ENCODE measurements at places on chromosomes 12 and 14.

GRCh38 chr12:30882706-30883105, 43.8 kb upstream of the TSPAN11 start:
- DNase-seq, result no peak

DNA sequence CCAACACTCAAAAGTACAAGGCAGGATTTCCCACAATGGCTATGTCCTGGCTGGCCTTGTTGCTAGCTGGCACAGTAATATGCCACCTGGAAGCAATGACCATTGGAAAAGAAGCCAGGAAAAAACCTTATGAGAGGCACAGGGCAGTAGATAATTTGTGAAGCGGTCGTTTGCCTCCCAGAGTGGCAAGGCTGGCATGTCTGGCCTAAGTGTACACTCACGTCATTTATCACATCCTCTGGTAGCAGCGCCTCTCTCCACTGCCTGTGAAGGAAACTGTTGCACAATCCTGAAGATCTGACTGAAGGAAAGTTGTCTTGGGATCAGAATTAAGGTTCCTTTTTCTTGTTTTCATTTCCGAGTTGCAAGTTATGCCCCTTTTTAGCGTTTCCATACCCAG, 408.5 kb downstream of the ZFP36L1 start:
- DNase-seq, result no peak

DNA sequence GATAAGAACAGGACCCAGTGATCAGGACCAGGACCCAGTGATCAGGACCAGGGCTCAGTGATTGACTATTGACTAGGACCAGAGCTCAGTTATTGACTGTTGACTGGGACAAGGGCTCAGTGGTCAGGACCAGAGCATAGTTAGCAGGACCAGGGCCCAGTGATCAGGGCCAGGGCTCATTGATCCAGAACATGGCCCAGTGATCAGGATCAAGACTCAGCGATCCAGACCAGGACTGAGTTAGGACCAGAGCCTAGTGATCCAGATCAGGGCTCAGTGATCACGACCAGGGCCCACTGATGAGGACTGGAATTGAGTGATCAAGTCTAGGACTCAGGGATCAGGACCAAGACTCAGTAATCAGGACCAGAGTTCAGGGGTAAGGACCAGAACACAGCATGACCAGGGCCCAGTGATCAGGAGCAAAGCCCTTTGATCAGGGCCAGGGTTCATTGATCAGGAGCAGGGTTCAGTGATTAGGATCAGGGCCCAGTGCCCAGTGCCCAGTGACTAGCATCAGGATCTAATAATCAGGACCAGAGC, 176.0 kb downstream of the TMEM121 start:
- no peak for DNase-seq

- no peak for DNase-seq
These were observed 171.0 kb upstream of the HIF1A start for GRCh38 chr14:61524211-61524806.

GRCh38 chr14:86310148-86310547, 780.2 kb downstream of the FLRT2 start:
- DNase-seq, result no peak

GRCh38 chr14:38410442-38410841, 154.5 kb upstream of the CLEC14A start:
- DNase-seq, result no peak

- DNase-seq, result no peak
These were observed 876.8 kb downstream of the RPS29 start for GRCh38 chr14:48709277-48709785.

DNA sequence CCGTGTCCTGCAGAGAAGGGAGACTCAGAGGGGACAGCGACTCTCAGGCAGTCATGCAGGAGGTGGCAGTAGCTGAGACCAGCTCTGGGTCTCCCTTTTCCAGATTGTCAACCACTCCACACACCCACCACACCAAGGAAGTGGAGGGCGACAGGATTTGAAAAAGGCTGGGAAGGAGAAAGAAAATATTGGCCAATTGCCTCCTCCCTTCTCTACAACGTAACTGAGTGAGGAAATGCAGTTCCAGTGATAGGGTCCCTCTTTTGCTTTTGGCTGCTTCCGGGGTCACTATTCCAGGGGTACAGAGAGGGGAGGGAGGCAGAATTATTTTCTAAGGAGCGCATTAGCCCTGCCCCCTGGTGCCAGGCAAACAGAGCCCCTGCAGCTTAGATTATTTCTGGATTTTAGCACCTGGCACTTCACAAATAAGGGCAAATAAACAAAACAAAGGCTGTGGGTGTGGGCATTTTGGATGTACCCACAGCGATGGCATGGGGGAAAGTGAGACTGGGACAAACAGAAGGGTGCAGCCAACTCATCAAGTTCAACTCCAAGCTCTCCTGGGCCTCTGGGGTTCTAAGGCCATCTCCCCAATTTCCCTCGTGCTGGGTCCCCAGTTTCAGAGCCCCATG, 20.4 kb downstream of the ASB2 start:
- no peak for DNase-seq

GRCh38 chr14:72856530-72857266, 37.2 kb downstream of the DPF3 start:
- no peak for DNase-seq

- no peak for DNase-seq
These were observed 43.7 kb upstream of the HECTD1 start for GRCh38 chr14:31251028-31251958.

GRCh38 chr12:115464111-115464581, 780.2 kb upstream of the TBX3 start:
- DNase-seq, result no peak

- no peak for DNase-seq
These were observed 259.4 kb downstream of the PRKD1 start for GRCh38 chr14:29668201-29668600.

DNA sequence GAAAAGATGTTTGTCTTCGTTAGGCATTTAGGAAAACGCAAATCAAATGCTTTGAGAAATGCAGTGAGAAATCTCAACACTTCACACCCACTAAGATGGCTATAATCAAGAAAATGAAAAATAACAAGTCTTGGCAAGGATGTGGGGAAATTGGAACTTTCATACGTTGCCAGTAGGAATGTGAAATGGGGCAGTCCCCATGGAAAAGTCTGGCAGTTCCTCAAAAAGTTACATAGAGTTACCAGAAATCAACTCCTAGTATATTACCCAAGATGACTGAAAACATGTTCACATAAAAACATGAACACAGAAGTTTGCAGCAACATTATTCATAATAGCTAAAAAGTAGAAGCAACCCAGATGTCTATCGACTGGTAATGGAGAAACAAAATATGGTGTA, 41.5 kb upstream of the LRTM2 start:
- no peak for DNase-seq

- DNase-seq, result no peak
These were observed 31.2 kb downstream of the BCL11B start for GRCh38 chr14:99240627-99241324.

DNA sequence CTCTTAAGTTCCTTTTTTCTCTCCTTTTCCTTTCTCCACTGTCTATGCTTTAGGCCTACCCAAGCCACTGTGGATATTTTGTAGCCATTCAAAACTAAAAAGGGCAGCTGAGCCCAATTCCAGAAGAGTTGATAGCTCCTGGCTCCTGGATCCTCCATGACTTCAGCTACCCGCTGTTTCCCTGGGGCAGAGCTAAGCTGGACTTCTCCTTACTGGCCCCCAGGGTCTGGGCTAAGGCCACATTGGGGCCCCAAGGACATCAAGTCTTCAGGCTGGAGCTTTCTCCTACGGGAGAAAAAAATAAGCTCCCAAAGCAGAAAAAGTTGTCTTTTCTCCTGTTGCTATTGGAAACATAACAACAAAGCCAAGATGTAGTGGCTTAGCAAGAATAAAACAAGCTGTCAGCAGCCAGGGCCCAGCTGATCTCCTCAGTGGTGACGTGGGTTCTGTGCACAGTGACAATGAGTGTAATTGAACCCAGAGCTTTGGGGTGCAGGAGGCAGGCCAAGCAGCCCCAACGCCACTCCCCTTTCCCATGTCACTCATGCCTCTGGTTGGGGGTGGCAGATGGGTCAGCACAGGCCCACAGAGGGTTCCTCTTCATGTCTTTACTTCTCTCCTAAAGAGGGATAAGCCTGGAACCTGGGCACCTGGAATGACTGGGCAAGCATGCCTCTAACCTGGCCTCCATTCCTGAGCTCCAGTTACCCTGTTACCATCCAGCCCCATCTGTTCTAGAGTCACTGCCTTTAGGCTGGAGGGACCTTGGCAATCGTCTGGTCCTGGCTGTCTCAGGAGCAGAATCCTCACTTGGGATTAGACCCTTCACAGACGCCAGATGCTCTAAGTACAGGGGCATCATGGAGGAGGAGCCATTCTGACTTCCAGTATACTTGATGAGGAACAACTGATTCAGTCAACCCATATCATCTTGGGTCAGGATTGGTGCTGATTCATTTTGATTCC, 171.2 kb downstream of the ZFP36L1 start:
- no peak for DNase-seq

GRCh38 chr14:64407329-64407728, 19.2 kb downstream of the MTHFD1 start:
- no peak for DNase-seq

GRCh38 chr14:102507857-102508312, 1.7 kb downstream of the ANKRD9 start:
- no peak for DNase-seq

DNA sequence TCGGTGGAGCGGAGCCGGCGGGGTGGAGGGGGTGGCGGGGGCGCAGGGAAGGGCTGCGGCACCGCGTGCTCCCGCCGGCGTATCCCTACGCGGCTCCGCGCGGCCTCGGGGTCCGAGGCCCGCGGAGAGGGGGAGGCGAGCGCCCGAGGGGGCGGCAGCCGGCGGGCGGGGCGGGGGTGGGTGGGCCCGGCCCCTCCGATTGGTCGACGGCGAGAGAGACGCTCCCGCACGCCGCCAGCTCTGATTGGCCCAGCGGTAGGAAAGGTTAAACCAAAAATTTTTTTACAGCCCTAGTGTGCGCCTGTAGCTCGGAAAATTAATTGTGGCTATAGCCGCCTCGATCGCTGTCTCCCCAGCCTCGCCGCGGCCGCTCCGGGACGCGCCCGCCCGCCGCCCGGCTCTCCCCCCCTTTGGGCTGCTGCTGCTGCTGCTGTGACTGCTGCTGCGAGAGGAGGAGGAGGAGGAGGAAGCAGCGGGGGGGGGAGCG, at the start of gene FOXG1:
FOXG1 (plus strand) TSS at position 319 of the 487 bp plus-strand sequence. CDS start 493 bp downstream, outside the sequence.
- DNase-seq, result no peak

GRCh38 chr14:92589213-92589852, 75.8 kb downstream of the RIN3 start:
- no peak for DNase-seq

DNA sequence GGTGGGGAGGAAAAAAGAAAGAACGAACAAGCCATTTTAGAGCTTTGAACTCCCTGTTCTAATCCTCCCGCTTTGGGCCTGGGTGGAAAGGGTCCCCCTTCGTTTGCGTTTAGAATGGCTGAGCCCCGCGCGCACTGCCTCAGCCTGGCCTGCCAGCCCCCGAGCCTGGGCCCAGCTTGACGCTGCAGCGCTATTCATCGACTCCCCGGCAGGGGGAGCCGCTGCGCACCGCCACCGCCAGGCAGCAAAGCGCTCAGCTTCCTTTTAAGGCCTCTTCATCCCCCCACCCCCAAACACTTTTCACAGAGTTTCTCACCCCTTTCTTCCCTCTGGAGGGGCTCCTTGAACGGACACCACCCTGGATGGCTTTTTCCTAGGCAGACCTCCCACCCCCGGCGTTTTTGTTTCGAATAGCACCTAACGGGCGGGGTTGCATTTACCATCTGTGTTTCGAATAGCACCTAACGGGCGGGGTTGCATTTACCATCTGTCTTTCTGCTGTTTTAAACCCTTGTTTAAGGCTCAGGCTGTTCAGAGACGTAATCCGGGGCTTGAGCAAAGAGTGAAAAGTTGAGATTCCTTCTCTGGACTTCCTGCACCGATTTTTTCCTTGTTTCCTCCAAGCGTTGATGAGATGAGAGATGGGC, 56.4 kb upstream of the PIWIL1 start:
- DNase-seq, result peak; percentile 5

DNA sequence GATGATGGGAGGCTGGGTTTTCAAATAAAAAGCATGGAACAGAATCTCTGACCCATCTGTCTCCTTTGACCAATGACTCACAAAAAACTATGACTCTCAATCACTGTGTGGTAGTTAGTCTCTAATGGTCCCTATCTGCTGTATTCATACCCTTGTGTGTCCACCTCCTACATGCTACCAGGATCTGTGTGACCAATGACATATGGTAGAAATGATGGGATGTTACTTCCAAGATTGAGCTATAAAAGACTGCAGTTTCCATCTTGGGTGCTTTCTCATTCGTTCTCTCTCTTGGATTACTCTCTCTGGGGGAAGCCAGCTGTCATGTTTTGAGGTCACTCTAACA, 144.7 kb upstream of the BTG1 start:
- DNase-seq, result no peak

- DNase-seq, result no peak
These were observed 45.1 kb upstream of the ATF1 start for GRCh38 chr12:50718760-50719159.

- no peak for DNase-seq
These were observed 2.0 kb downstream of the ANO4 start for GRCh38 chr12:100796621-100797020.

GRCh38 chr14:90168425-90169105, 87.8 kb upstream of the PSMC1 start:
- DNase-seq, result no peak

- no peak for DNase-seq
These were observed 3.2 kb upstream of the OLR1 start for GRCh38 chr12:10174986-10175614.

DNA sequence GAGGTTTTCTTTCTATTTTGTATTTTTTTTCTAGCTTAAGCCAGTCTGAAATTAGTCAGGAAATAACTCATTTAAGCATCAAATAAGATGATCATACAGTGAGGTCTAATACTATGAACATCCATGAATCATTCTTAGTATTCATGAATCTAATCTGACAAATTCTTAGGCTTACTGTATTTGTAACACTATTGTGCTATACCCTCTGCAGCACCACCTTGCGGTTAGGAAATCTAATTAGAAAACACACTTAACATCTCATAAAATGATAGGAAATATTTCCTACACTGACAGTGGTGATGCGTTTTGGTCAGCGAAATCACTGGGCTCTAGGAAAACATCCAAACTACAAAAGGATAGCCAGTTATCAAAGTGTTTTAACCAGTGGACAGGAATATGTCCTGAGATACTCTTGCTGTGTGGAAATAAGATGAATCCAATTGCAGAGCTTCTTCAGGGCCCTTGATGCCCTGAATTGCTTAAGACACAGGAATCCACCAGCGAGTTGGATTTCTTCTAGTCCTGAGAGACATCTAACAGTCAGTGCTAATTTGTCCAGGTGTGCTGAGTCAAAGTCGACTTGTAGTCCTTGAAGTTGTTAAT, 109.3 kb upstream of the MYF6 start:
- no peak for DNase-seq

DNA sequence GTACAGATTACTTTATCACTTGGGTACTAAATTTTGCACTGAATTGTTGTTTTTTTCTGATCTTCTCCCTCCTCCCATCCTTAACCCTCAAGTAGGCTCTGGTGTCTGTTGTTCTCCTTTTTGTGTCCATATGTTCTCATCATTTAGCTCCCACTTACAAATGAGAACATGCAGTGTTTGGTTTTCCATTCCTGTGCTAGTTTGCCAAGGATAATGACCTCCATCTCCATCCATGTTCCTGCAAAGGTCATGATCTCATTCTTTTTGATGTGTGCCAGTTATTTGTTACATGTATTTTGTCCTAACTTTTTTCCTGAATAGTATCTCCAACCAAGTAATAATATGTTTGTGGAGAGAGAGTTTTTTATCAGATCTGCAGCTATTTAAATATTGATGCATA, 44.2 kb downstream of the A2M start:
- no peak for DNase-seq

- peak; percentile 49 for DNase-seq
These were observed 38.9 kb downstream of the DAD1 start for GRCh38 chr14:22549981-22550673.

Measured in activated T-cell treated with anti-CD3 and anti-CD28 coated beads for 1 hour (primary cell).